ENCODE measurements at places on chromosomes 13 and 19. TPM values are rescaled to one million over a fixed set of nuclear protein-coding genes. Genes with fewer than 3 reads are reported as not detected.

The TMPRSS9 gene
- total RNA-seq: not detected

The CGB1 gene
- total RNA-seq: not detected

The NUP58 gene
- 89.8 TPM for total RNA-seq

The POSTN gene
- total RNA-seq: not detected

The LYPD4 gene
- not detected for total RNA-seq

The PSG7 gene
- total RNA-seq: not detected

The CALR3 gene
- not detected for total RNA-seq

The DENND1C gene
- 94.3 TPM for total RNA-seq

The CEACAM4 gene
- total RNA-seq: not detected

The CBY2 gene
- not detected for total RNA-seq

The SELENOV gene
- total RNA-seq: not detected

The COX6B1 gene
- 489 TPM for total RNA-seq

The ZNF749 gene
- 15.2 TPM for total RNA-seq

The GARIN5A gene
- 0.23 TPM for total RNA-seq

The ZNF865 gene
- 12.3 TPM for total RNA-seq

The CACNG7 gene
- not detected for total RNA-seq

The MEIOSIN gene
- total RNA-seq: not detected

The KLK13 gene
- not detected for total RNA-seq

The SMIM44 gene
- not detected for total RNA-seq

The VSTM1 gene
- not detected for total RNA-seq

The GPC6 gene
- not detected for total RNA-seq

The C19orf85 gene
- total RNA-seq: not detected

The SLC7A9 gene
- total RNA-seq: 0.55 TPM

The RFPL4A gene
- not detected for total RNA-seq

The POU4F1 gene
- total RNA-seq: 0.11 TPM

The C13orf42 gene
- total RNA-seq: not detected

The ZNF724 gene
- total RNA-seq: 12.8 TPM

The TEKTIP1 gene
- total RNA-seq: 4.5 TPM

Data from T-helper 2 cell treated with Interferon-gamma antibody and Interleukin-4, amounts not matched to agents 100 ng/mL and 5 ng/mL, for 36 hours (primary cell).